ENCODE measurements at places on chromosomes 5 and 9.

DNA sequence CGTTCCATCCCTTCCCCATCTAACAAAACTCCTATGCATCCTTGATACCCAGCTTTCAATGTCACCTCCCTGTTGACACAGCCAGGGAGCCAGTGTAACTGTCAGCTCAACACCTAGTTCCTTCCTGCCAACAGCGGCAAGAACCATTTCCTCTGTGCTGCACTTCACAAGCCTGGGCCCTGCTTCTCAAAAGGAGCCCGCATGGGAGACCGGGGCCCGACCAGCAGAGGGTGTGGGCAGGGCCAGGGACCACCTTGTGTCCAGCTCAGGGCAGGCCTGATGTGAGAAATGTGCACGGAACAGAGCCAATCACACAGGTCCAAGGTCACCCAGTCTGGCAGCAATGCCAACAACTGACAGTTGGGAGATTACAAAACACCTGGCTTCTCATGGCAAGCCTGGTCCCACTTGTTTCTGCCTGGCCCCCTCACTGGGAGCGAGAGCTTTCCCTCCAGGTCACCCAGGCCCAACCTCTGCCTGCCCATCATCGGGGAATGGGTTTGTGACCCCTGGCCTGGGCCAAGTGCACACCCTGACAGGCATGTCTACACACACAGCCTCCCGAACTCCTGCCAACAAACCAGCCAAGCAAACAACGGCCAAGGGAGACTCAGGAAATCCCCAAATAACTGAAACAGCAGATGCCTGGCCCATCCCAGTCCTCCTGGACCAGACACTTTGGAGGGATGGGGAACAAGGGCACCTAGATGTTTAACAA, 3.1 kb downstream of the RNF44 start:
- DNase-seq: peak; percentile 72

DNA sequence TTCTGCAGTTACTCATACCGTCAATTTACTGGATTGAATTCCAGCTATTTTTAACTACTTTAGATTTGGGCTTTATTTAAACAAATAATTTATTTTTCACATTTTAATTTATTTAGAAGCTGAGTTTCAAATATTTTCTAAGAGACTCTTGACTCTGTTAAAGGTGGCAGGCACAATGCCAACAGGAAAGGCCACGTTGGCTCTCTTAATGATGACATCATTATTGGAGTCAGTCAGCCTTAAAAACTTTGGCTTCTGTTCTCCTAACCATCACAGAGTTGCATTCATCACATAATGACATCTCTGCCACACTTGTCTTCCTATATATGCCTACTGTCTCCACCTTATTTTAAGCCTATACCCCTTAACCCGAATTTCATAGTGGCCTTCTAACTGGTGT, 172.3 kb upstream of the PLPPR1 start:
- DNase-seq: no peak

- no peak for DNase-seq
Measured at GRCh38 chr5:64534033-64534432, 28.2 kb downstream of the RGS7BP start.

DNA sequence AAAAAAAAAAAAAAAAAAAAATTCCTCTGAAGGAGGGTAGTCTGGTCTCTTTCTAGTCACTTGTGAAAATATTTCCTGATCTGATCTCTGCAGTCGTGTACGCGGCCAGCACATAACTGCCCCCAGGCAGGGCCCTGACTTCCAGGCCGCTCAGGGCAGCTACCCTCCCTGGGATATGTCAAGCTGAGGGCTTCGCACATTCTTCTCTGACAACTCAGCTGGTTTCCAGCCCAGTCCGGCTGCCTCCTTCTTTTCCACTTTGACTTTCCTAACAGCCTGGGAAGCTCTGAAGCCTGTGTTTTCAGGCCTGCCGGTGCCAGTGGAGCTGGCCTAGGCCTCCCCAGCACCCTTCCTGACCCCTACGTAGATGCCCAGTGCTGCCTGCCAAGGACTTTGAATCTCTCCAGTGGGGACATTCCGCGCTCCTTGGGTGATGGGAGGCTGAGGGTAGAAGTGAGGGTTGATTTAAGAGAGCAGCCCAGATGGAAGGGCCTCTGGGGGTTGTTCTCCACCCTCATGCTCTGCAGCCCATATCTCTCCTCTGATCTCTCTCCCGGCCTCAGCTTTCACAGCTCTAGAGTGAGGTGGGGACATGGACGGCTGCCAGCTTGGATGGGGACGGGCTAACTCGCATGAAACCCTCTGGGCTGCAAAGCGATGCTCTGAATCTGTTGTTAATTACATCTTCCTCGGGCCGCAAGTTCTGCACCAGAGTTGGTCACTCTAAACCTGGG, 20.7 kb downstream of the COL5A1 start:
- no peak for DNase-seq

- DNase-seq: no peak
Measured at GRCh38 chr5:158451203-158451992, 592.5 kb upstream of the CLINT1 start.

GRCh38 chr5:177553671-177554429, 513 bp downstream of the FAM193B start:
- peak; percentile 57 for DNase-seq

DNA sequence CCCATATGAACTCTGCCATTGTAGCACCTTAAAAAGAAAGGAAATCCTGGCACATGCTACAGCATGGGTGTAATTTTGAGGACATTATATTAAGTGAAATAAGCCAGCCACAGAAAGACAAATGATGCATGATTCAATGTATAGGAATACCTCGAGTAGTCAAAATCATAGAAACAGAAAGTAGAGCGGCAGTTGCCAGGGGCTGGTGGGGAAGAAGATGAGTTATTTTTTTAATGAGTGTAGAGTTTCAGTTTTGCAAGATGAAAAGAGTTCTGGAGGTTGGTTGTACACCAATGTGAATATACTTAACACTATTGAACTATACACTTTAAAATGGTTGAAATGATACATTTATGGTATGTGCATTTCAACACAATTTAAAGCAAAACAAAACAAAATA, 133.0 kb downstream of the ZDHHC21 start:
- no peak for DNase-seq

GRCh38 chr9:2859776-2860379, 16.0 kb upstream of the PUM3 start:
- peak; percentile 55 for DNase-seq

- no peak for DNase-seq
Measured at GRCh38 chr5:10699987-10700386, 61.0 kb downstream of the DAP start.

- DNase-seq: no peak
Measured at GRCh38 chr5:149839761-149840160, 104.8 kb downstream of the PDE6A start.

GRCh38 chr9:18343784-18344183, 130.2 kb upstream of the ADAMTSL1 start:
- no peak for DNase-seq

- no peak for DNase-seq
Measured at GRCh38 chr9:35847792-35848572, 19.0 kb downstream of the TMEM8B start.

Measured in CD4-positive, alpha-beta T cell treated with Interleukin-6 for 4 hours (primary cell).